ENCODE measurements at places on chromosomes 2 and 18. TPM values are rescaled to one million over a fixed set of nuclear protein-coding genes. Genes with fewer than 3 reads are reported as not detected.

STON1 gene
- polyA plus RNA-seq: not detected

NYAP2 gene
- not detected for polyA plus RNA-seq

MGAT4A gene
- 15.0 TPM for polyA plus RNA-seq

C2orf81 gene
- polyA plus RNA-seq: 3.5 TPM

UGT1A4 gene
- not detected for polyA plus RNA-seq

C2orf15 gene
- 2.2 TPM for polyA plus RNA-seq

SERPINB12 gene
- polyA plus RNA-seq: not detected

GDF7 gene
- polyA plus RNA-seq: 0.04 TPM

APLF gene
- polyA plus RNA-seq: 1.6 TPM

KLHL41 gene
- 0.15 TPM for polyA plus RNA-seq

WDR54 gene
- 102 TPM for polyA plus RNA-seq

DNAJC5G gene
- not detected for polyA plus RNA-seq

MOB4 gene
- polyA plus RNA-seq: 44.2 TPM

OTX1 gene
- 0.20 TPM for polyA plus RNA-seq

POTEC gene
- not detected for polyA plus RNA-seq

SPATA3 gene
- 0.24 TPM for polyA plus RNA-seq

FBXO15 gene
- not detected for polyA plus RNA-seq

LBX2 gene
- 0.20 TPM for polyA plus RNA-seq

C2orf80 gene
- not detected for polyA plus RNA-seq

TBR1 gene
- polyA plus RNA-seq: not detected

TRMT61B gene
- 23.1 TPM for polyA plus RNA-seq

LOXHD1 gene
- polyA plus RNA-seq: not detected

STK11IP gene
- 11.3 TPM for polyA plus RNA-seq

ACVR1C gene
- polyA plus RNA-seq: not detected

SERPINB4 gene
- polyA plus RNA-seq: not detected

GPR75 gene
- polyA plus RNA-seq: 0.20 TPM
